T follicular helper cell (primary cell): ENCODE measurements at places on chromosomes 3 and 15.

GRCh38 chr3:95586754-95587153 lies 1227.6 kb upstream of the EPHA6 start:
- no peak for DNase-seq

DNA sequence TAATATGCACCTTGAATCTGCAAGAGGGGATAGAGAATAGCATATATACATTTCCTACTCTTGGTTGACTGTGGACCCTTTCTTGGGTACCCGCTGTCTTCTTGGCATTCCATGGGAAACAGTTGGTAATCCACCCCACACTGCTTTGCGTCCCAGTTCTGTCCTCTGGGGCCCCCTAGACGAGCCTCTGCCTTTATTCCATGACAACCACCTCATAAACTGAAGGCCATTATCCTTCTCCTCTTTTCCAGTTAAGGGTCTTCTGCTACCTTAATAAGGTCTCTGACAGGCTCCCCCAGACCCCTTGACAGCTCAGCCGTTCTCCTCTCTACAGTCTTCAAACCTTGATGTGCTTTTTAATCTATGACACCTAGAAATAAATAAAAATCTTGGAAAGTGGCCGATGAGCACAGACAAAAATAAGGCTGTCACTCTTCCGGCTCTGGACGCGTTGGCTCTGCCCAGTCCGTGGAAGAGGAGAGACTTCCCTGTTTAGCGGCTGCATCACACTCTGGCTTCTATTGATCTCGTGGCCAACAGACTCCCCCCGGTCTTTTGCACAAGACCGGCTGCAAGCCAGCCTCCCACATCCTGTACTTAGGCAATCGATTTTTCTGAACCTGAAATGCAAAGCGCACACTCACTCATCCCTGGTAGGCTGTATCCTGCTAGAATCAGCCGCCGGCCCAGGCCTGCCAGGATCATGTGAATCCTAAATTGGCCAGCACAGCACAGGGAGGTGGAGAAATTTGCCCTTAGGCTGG lies 251.0 kb upstream of the TLE3 start:
- no peak for DNase-seq

- DNase-seq, result no peak
Observed at GRCh38 chr3:38471260-38471857, 17.7 kb downstream of the ACVR2B start.

- DNase-seq, result no peak
Observed at GRCh38 chr3:124516333-124516732, 213.9 kb upstream of the UMPS start.

- DNase-seq, result no peak
Observed at GRCh38 chr3:101228441-101228840, 91.9 kb downstream of the IMPG2 start.

DNA sequence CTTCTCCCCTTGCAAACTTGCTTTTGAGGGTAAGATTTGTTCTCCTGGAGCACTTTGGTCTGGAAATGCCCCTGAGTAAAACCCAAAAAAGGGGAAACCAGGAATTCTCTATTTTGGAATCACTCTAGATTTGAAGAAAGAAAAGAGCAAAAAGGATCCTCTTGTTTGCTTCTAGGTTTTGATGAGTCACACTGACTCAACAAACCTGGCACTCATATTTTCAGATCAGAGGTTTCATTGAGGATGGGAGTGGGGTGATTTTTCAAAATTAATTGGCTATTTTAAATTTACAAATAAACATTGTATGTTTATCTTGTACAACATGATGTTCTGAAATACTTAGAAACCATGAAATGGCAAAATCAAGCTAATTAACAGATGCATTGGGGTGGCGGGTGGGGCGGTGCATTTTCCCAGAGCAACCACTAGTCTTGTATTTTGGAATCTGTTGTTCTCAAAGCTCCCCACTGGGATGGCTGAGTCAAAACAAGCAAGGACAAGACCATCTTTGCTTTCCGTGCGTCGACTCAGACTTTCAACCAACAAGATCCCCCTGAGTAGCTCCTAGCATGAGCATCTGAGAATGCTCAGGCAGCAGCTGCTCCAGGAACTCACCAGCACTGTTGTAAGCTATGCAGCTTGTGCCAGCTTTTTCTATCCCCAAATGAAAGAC lies 451.4 kb downstream of the WDR72 start:
- DNase-seq, result no peak

GRCh38 chr15:71496336-71496955 lies 313.9 kb upstream of the NR2E3 start:
- DNase-seq, result no peak

DNA sequence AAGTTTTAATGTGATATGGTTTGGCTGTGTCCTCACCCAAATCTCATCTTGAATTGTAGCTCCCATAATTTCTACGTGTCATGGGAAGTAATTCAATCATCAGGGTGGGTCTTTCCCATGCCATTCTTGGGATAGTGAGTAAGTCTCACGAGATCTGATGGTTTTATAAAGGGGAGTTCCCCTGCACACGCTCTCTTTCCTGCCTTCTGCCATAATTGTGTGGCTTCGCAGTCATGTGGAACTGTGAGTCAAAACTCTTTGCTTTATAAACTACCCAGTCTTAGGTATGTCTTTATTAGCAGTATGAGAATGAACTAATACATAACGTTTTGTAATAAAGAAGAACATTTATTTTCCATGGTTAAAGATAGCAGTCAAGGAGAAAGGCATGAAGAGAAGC lies 39.2 kb upstream of the GOLIM4 start:
- DNase-seq, result no peak

DNA sequence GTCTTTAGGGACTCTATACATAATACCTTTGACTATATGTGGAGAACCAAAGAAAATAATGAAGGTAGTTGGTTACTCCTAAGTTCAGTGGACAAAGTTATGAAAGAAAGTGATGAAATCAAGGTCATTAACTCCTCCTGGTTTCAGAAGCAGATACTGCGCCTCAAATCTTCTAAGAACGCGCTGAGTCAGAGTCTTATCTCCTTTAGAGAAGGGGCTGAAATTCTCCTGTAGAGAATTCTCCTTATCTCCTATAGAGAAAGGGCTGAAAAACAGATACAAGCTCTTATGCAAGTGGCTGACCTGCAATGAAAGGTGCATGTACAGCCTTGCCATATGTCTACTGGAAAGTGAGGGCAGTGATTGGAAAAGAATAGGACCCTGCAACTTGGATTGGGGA lies 824.2 kb downstream of the NSUN3 start:
- no peak for DNase-seq

DNA sequence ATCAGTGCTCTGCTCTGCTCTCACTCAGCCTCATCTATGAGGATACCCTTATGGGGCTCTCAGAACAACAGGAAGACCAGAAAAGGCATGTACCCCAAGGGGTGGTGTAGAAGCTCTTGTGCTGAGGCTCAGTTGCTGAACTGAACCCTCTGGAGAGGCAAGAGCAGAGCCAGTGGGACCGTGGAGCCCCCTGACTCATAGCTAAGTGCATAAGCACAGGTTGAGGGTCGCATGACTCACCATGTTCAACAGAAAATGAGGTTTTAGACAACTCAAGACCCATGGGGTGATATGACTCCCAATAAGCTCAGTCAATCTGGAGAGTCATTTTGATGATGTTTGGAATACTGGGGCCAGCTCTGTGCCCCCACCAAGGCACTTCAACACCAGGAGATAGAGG lies 37.3 kb downstream of the CRYGS start:
- no peak for DNase-seq

DNA sequence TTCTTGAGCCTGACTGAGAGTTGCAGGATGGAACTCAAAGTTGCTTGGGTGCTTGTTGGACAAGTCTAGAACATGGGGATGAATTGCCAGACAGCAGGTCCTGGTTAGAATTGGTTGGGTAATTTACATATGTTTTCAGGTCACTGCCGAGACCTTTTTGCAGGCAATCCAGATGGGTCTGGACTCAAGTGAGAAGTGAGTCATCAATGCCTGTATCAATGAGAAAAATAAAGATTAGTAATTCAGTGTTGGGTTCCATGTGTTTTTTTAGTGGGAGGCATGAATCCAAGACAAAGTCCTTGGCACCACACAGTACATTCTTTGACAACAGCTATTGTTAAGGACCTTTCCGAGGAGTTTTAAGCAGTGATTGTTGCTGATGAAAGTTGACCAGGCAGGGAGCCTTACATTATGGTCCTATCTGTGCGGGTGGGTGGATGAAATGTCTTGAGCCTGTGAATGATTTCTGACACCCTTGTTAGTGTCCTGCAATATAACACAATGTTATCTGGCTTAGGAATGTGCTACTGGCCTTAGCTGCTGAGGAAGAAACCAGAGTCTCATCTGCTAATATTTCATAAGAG lies 77.7 kb downstream of the CRYGS start:
- no peak for DNase-seq

DNA sequence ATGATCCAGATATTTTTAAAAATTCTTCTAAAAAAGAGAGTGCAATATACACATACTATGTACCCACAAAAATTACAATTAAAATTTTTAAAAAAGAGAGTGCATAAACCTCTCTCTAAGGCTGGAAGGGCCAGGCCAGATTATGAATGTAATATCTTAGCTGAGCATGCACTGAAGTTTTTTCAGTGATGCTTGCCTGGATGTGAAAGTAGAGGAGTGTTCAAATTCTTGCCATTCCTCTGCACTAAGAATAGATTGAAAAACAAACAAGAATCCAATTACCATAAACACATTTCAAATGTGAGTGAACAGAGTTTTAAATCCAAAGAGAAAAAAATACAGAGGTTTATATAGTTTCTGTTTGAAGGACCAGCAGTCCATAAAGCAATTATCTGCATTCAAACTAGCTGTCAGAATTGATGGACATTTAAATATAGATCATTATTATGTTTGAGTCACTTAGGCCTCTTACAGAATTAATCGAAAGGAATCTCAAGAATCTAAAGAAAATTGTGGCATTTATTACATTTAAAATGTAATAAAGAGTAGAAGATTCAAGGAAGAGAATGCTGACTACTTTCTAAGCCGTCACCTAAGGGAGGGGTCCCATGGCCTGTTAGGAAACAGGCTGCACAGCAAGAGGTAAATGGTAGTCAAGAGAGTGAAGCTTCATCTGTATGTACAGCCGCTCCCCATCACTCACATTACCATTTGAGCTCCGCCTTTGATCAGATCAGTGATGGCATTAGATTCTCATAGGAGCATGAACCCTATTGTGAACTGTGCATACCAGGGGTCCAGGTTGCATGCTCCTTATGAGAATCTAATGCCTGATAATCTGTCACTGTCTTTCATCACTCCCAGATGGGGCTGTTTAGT lies 159.3 kb upstream of the MDFIC2 start:
- DNase-seq, result no peak

GRCh38 chr15:81087066-81087465 lies 47.0 kb upstream of the CFAP161 start:
- no peak for DNase-seq

GRCh38 chr15:37112971-37113670 lies 12.8 kb upstream of the MEIS2 start:
- DNase-seq, result no peak

- no peak for DNase-seq
Observed at GRCh38 chr3:197718891-197719290, 17.8 kb downstream of the RUBCN start.

DNA sequence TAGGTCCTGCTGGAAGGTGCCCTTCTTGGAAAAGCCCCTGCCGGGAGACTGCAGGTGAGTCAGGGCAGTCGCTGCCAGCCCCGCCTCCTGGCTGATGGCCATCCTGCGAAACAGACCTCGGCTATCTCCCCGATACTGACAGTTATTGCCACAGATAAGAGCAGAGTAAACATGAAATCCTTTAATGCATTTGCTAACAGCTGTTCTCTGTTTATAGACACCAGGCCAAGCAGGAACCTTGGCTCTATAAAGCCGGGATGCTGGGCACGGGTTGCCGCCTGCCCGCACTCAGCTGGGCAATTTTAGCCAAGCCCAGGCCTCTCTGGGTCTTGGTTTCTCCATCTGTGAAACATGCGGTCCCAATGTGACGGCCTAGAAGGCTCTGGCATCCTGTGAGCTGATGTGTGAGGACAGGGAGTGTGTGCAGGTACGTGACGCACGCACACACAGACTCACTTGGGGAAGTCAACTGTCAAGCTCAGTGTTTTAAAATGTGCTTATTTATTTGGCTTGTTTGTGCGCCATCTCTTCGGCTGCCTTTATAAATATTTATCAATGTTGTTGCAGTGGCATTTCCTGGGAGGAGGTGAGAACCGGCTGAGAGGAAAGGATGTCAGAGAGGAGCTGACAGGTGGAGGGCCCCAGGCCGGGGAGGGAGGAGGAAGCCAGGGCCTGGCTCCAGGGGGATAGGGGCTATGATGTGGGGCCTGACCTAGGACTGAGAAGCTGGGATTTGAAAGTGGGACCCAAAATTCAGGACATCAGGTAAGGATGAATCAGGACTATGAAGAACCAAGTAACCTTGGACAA lies 50.8 kb upstream of the PRR23E start:
- no peak for DNase-seq
